ENCODE measurements at places on chromosomes 5 and 9.

DNA sequence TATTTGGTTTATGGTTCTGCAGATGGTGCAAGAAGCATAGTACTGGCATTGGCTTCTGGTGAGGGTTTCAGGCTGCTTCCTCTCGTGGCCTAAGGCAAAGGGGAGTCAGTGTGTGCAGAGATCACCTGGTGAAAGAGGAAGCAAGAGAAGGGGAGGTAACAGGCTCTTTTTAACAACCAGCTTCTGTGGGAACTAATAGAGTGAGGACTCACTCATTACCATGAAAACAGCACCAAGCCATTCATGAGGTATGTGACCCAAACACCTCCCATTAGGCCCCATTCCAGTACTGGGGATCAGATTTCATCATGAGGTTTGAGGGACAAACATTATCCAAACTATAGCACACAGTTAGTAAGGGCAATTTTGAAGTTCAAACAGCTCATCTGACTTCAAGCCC lies 263.5 kb downstream of the TMEM38B start:
- no peak for DNase-seq

DNA sequence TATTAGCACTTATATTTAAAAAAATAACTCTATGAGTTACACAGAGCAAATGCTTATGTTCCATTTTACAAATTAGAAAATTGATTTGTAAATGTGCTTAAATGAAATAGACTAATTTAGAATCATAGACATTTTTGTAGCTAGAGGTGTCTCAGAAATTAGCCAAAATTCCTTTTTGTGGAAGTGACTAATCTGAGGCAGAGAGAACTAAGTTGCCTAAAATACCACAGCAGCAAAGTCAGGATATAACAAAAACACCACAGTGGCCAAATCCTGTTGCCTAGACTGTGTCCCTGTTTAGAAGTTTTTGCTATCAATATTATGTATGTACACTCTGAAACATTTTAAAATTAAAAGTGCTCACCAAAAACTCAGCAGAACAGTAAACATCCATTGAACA lies 18.7 kb downstream of the ADAMTSL1 start:
- DNase-seq, result no peak

DNA sequence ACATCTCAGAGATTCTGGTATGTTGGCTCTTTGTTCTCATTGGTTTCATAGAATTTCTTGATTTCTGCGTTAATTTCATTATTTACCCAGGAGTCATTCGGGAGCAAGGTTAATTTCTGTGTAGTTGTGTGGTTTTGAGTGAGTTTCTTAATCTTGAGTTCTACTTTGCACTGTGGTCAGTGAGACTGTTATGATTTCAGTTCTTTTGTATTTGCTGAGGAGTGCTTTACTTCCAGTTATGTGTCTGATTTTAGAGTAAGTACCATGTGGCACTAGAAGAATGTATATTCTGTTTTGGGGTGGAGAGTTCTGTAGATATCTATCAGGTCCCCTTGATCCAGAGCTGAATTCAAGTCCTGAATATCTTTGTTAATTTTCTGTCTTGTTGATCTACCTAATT lies 12.2 kb downstream of the RANBP17 start:
- no peak for DNase-seq

DNA sequence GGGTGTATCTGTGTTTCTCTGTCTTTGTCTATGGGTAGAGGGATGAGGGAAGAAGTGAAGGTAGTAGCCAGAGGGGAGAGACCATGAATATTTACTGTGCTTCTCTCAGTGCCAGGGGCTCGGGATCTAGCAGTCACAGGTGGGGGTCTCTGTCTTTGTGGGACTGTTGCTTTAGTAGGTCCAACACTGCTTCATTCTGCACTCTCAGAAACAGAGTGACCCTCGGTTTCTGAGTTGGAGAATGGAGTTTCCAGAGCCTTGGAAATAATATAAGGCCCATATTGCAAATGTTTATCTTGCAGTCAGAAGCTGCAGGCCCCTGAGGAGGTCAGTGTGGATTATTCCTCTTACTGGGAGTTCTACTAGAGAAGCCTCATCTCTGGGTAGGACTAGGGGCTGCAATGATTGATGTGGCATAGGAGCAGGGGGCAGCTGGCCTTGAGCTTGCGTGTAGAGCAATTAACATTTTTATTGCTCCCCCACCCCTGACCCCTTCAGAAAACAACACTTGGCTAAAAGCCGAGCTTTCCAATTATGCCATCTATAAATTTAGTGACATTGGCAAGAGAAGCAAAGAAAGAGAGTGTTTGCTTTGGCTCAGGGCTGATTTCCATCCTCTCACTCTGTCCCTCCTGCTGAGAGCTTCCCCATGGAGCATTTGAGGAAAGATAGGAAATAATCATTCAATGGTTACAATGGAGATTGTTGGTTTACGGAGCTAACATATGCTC lies 55.0 kb upstream of the TRPC7 start:
- no peak for DNase-seq

- DNase-seq, result no peak
Measured at GRCh38 chr5:174374206-174374605, 328.7 kb downstream of the NSG2 start.

Data from effector CD4-positive, alpha-beta T cell (primary cell).